ENCODE measurements at places on chromosomes 6 and 20.
A peak's percentile ranks its signal among the peaks of the same experiment; 100 is the strongest.

GRCh38 chr6:39403304-39403703, 80.8 kb upstream of the KCNK16 start:
- DNase-seq = no peak

DNA sequence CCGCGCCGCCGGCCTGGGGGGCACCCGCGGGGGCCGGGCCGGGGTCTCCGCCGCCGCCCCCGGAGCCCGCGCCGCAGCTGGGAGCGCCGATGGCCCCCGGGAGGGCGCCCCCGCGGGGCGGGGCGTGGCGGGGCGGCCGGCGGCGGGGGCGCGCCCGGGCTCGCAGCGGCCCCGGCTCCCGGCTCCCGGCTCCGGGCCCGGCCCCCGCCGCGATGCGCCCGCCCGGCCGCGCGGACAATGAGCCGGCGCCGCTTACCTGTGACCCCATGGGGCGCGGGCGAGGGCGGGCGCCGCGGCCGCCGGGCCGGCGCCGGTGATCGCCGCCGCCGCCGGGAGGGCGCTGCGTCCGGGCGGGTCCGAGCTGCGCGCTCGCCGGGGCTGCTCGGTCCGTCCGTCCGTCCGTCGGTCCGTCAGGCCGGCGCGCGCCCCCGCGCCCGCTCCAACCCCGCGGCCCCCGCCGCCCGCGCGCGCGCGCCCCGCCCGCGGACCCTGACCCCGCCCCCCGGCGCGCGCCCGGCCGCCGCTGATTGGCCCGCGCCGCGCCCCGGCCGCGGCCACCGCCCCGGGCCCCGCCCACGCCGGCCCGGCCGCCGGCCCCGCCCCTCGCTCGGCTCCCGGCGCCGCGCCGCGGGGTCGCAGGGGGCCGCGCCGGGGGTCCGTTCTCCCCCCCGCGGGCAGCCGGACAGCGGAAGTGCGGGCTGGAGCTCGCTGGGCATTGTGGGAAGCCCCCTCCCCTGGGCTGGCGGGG, at the start of gene ZBTB46:
Gene ZBTB46 (minus strand): TSS at position 424 of the 748 bp plus-strand sequence. CDS start 40,507 bp downstream, outside the sequence.
- no peak for DNase-seq

DNA sequence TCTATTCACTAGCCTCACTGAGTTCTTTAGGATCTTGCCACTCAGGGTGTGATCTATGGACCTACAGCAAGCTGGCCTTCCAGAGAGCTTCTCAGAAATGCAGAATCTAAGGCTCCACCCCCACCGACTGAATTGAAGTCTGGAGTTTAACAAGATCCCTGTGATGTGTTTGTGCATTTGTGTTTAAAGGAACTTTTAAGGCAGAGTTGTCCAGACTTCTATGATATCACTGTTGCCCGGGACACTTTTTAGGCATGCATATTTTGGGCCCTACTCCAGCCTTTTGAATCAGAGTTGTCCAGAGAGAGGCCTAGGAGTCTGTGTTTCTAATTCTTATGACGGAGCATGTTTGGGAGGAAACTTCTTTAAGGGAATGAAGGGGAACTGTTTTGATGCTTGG, 232.3 kb downstream of the QKI start:
- DNase-seq = no peak

- no peak for DNase-seq
Observed at GRCh38 chr6:110618591-110619267, 142.3 kb upstream of the SLC22A16 start.

GRCh38 chr6:31771992-31772358, 5.2 kb downstream of the VWA7 start:
- DNase-seq = no peak

GRCh38 chr20:14992153-14992552, 654.7 kb upstream of the FLRT3 start:
- no peak for DNase-seq

DNA sequence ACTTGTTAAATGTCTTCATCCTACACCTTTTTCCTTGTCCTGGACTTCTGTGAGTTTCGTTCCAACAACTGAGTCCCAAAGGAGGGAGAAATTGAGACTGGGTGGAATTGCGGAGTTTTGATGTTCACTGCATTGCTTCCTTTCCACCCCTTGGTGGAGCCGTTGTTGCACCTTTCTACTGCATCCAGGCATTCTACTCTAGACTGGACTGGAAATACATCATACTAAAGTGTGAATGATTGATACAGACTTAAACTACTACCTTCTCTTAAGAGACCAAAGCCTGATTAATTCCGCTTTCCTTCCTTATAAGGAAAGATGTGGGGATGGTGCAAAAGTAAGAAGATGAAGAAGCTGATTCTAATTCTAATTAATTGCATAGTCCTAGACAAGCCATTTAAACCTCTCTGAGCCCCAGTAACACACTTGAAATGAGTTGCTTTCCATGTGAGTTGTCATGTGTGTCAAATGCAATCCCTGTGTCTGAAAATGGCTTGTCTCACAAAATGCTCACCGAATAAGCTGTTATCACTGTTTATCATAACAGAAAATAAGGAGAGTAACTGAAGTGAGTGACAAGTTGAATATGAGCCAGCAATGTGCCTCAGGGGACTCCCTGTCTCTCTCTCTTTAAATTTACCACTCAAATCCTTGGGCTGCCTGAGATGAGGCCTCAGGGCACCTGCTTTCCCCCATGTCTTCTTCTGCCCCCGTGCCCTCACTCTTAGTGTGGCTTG, 338.3 kb upstream of the CHD6 start:
- DNase-seq = no peak

- peak; percentile 5 for DNase-seq
Observed at GRCh38 chr6:155103816-155104366, 108.8 kb downstream of the TIAM2 start.

DNA sequence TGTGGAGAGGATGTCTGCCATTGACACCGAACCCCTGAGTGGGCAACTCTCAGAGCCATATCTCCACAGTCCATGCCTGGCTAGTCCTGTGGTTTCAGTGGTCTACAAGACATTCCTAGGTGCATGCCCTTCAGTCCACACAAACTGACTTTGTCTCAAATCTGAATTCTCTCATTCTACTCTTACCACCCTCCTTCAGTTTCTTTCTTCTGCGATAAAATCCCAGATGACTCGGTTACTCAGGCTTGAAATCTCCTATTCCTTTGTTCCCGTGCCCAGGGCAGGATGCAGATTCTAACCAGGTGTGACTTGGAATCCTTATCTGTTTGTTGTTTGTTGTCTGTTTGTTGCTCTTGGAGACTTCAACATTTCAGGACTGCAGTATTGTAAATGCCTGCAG, 9.3 kb downstream of the CDS2 start:
- no peak for DNase-seq

GRCh38 chr20:1671891-1672669, 14.5 kb upstream of the SIRPG start:
- DNase-seq = no peak

GRCh38 chr6:140462453-140463311, 1088.2 kb upstream of the CITED2 start:
- DNase-seq = no peak

- DNase-seq = no peak
Observed at GRCh38 chr6:39770446-39770845, 21.7 kb upstream of the DAAM2 start.

DNA sequence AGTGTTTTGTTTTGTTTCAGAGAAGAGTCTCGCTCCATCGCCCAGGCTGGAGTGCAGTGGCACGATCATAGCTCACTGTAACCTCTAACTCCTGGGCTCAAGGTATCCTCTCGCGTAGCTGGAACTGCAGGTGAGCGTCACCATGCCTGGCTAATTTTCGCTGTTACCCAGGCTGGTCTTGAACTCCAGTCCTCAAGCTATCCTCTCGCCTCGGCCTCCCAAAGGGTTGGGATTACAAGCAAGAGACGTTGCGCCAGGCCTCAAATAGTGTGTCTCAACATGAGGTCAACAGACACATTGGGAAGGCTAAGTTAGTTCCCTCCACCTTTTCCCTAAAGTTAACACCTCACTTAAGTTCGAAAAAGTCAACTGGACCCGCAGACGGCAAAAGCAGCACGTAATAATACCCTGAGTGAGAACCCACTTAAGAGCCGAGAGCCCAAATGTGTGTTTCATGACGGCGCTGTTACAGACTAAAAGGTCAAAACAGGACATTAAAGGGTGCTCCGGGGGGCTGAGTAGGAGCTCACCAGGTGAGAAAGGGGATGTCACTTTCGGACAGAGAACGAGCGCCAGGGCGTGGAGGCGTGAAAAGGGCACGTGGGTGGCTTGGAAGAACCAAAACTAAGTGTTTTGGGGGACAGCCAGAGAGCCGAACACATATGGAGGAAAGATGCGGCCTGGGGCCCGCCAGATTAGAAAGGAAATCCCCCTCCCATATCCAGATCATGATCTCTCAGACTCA, 499 bp downstream of the TTI1 start:
- no peak for DNase-seq

DNA sequence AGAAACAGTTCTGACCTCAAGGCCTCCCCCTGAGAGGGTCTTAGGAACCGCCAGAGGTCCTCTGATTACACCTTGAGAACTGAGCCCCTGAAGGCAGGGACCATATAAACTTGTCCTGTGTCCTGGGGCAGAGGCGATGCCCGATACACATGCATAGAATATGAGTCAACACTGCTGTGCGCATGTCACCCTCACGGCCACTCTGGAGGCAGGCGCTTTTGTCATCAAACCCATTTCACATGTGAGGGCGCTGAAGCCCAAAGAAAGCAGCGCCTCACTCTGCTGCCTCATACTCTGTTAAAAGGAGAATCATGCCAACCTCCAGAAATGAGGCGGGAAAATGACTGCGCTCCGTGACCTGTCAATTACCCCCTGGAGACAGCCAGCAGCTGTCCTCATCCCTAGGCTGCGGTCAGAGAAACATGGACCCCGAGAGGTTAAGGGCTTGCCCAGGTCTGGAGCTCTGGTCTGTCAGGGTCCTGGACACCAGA, 158.3 kb downstream of the GRM4 start:
- no peak for DNase-seq

DNA sequence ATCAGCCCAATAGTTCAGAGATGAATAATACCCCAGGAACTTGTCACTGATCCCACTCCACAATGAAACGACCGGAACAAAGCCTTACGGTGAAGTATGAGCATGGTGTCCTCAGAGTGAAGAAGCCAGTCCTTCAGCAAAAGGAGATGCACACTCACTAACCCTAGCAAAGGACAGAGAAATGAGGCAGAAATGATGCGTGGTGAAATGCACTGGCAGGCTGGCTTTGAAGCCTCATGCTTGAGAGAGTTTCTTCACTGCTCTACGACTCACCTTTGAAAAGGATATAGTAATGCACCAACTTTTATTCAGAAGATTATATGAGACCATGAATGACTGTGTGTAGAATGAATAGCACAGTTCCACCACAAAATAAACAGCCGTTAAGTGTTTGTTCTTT, 74.8 kb downstream of the PHACTR1 start:
- no peak for DNase-seq

All from stimulated activated CD4-positive, alpha-beta T cell treated with anti-CD3 and anti-CD28 coated beads, TNF-alpha, amount 100 ng/mL, for 1 hour (primary cell).